Activated effector memory CD4-positive, alpha-beta T cell treated with Interleukin-2 at 50 U/mL for 16 hours (primary cell): ENCODE measurements at places on chromosomes 2 and 18.

- no peak for DNase-seq
Observed at GRCh38 chr2:197236159-197236558, 74.4 kb downstream of the ANKRD44 start.

DNA sequence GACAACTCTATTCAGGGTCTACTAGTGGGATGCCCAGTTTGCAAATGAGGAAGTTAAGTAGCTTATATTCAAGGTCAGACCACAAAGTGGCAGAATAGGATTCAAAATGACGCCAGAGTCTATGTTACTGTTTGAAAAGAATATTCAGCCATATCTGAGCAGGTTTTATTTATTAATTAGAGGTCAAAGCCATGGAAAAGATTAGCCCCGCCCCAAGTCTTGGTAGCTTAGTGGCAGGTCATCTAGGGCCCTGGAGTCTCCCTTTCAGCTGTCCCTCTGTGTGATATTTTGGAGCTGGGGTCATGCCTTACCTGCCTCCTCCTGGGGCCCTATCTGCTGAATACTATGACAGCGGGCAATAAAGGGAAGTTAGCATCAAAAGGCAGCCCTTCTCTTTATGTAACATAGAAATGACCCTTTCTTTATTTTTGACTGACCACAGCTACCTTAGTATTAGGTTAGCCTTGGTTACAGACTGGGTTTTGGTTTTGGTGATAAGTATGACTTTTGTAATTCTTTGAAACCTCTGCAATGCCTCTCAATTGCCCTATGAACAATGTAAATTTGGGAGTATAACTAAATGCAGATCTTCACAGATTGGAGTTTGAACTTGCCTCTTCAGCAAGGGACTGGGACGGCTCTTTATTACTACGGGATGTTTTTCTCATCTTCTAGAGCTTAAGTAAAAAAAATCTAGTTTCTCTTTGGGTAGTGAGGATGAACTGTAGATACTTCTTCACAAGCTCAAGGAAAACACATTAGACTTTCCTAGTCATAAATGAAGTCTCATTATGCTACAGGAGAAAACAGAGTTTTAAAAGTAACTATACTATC lies 153.0 kb upstream of the ITGA4 start:
- DNase-seq: no peak

DNA sequence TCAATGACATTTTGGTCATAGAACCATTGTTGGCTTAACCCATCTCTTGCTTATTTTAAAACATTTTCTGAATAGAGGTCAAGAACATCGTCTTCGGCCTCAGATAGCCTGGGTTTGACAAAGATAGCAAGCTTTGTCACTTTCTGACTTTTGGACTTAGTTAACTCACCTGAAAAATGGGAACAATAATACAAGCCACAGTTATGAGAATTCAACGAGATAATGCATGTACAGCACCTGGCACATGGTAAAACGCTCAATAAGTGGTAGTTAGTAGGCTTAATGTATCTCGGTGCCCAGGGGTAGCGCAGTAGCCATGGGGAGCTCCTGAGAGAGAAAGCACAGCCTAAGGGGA lies 446 bp upstream of the COPS7B start:
- DNase-seq: no peak

GRCh38 chr2:28621172-28622100 lies 125.6 kb downstream of the PLB1 start:
- peak; percentile 59 for DNase-seq

DNA sequence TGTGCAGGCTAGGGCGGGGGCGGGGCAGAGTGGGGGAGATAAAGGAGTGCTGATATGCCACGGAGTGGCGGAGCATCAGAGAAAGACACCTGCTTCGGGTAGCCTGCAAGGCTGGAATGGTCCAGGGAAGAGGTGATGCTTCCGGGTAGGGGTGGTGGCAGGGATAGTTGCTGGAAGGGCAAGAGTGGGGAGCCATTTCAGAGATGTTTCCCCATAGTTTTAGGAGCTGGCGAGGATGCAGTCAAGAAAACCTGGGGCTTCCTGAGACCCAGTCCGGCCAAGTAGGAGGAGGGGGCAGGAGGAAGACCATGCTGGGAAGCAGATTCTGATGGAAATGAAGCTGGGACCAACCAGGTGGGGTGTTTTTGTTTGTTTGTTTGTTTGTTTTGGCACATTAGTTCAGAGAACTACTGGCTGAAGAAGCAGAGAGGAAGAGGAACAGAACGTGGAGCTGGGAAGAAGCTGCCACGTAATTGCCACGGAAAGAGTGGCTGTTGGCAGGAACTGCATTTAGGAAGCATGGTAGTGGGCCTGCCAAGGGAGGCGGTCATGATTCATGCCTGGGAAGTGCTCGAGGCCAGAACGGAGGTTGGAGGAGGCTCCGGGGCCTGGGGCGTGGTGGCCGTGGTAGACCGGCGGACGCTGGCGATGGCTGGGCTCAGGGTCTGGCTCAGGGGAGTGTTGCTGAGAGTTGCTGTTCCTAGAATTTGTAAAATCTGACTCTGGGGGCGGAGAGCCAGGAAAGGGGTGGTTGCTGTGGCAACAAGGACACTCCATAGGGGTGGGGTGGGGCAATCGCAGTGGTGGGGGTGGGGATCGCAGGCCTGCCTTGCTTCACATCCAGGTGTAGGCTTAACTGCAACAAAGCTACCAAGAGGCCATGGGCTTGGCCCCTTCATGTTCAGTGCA lies 8.6 kb upstream of the INPP5D start:
- DNase-seq: no peak

GRCh38 chr2:85230679-85231467 lies 96.9 kb downstream of the TGOLN2 start:
- no peak for DNase-seq
